ENCODE measurements at places on chromosomes 11 and 22. TPM values are rescaled to one million over a fixed set of nuclear protein-coding genes. Genes with fewer than 3 reads are reported as not detected.

GGTLC2 gene
- not detected for total RNA-seq

SLC5A4 gene
- not detected for total RNA-seq

APLNR gene
- not detected for total RNA-seq

BTG4 gene
- not detected for total RNA-seq

RAB38 gene
- total RNA-seq, result 6.3 TPM

CARD18 gene
- not detected for total RNA-seq

BEST1 gene
- 1.1 TPM for total RNA-seq

DNA sequence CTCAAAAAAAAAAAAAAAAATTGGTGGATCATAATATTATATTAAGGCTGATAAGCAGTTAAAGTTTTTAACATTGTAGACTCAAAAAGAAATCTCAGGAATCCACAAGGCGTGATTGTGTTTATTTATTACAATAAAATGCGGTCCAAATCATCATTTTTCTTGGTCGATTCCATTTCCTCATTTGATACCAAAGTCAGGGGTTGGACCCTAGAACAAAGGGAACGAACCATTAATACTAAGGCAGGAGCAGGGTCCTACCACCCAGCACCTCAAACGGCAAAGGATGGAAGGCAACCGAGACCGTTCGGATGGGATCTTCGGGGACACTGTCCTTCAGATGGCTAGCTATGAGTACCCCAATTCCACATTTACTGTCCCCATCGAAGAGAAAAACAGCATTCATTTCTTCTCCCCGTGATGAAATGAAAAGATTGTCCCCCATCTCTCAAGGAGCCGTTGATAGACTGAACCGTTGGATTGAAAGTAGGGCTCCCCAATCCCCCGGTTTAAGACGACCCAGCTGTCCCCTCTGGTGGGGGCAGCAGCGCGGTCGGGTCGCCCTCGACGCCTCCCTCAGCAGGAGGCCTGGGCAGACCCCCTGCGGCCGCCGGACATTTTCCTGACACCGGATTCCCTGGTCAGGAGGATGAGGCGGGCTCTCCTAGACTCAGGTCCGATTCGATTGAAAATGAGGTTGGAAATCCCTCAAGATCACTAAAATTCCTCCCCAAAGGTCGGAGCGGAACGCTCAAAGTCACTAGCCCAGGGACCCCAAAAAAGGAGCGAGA lies 607 bp downstream of the DMC1 start:
- peak; percentile 19 for DNase-seq

DNA sequence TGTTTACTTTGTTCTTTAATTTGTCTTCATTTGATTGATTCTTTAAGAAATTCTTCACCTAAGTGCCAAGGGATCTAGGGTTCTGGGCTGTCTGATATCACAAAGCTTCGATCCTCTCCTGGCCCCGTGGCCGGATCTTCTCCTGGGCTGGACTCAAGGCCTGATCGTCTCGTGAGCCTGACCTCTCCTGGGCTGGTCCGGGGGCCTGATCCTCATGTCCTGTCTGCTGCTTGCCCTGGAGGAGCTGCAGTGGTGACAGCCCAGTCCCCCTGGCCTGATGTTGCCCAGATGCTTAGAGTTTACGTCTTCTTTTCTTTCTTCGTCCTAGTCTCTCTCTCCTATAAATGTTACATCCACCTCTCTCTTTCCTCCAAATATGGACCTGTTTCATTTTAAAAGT lies 3.3 kb downstream of the NADSYN1 start:
- DNase-seq, result no peak

GRCh38 chr11:67466367-67466766 lies 2.7 kb downstream of the TMEM134 start:
- DNase-seq, result no peak

DNA sequence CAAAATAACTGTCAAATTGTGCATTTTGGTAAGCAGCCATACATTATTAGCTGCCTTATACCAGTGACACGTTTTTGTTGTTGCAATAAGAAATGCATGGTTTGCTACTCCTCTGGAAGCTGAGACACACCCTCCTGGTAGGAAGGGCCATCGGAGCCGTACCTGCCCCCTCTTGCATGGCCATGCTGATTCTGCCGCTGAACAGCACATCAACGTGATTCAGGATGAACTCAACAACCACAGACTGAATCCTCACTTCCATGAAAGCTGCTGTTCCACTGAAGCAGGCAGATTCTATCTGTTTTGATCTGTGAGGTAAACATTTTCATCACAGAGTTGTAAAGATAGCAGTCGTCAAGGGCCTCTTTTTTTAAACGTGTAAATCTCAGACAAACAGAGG lies 38.6 kb upstream of the TP53AIP1 start:
- no peak for DNase-seq

- DNase-seq, result no peak
Measured at GRCh38 chr11:73163638-73164174, 21.6 kb upstream of the FCHSD2 start.

GRCh38 chr11:64305691-64306562 lies 603 bp downstream of the ESRRA start:
- peak; percentile 86 for DNase-seq

- no peak for DNase-seq
Measured at GRCh38 chr11:1206391-1207271, 16.2 kb upstream of the MUC5B start.

- DNase-seq, result no peak
Measured at GRCh38 chr11:70432580-70432979, 34.3 kb downstream of the CTTN start.

DNA sequence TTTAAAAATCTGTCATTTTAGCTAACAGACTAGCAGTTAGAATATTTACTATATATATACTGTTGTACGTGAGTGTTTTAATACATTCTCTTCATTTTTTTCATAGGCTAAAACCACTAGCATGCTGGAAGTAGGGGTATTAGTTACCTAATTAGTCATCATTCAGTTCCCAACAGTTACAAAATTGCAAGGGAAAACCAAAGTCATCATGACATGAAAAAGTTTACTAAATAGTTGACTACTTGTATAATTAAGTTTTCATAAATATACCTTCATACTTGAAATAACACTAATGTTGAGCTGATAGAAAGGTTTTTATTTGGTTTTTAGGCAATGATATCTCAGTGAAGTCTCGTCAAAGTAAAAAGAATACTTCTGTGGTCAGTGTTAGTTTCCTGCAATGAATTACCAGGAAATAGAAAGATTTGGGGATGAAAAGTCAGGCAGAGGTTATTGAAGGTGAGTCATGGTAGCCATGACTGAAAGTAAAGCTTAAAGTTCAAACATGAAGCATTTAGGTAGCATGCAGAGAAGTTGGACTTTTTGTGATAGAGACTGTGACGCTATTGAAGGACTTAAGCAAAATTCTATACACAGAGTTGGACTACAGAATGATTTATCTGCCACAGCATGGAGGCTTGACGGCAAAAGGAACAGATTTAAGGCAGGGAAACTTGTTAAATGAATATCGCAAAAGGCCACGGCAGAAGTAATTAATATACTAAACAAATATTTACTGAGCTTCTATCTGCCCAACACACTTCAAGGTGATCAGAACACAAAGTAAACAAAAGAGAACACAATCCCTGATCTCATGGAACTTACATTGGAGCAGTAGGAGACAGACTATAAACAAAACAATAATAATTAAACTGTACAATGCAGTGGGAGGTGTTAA lies 828.1 kb upstream of the FAT3 start:
- DNase-seq, result peak; percentile 22

GRCh38 chr11:17479284-17480214 lies 2.9 kb upstream of the ABCC8 start:
- peak; percentile 61 for DNase-seq

DNA sequence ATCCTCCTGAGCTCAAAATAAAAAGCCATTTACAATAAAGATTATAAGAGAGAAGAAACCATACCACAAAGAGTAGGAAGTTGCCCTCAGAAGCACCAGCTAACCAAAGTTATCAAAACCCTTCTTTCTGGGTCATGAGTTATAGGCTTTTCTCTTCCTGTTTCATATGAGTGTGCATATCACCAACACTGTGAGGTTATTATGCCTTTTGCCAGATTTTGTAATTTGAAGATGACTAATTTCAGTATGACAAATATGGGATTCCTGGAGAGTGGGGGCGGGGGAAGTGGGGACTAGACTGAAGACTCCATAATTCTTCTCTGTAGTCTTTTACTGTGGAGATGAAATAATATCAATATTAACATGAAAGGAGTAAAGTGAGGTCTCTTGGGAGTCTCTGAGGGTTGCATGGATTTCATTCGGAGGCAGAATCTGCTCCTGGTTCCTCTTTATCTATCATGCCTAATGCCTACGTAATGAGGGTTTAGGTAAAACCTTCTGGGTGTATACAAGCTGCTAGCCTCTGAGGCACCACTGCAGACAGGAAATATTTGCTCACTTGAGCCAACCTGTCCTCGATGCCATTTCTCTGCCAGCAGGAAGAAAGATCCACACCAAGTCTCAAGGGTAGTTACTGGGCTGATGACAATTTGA lies 2.1 kb downstream of the LPXN start:
- DNase-seq, result peak; percentile 66

DNA sequence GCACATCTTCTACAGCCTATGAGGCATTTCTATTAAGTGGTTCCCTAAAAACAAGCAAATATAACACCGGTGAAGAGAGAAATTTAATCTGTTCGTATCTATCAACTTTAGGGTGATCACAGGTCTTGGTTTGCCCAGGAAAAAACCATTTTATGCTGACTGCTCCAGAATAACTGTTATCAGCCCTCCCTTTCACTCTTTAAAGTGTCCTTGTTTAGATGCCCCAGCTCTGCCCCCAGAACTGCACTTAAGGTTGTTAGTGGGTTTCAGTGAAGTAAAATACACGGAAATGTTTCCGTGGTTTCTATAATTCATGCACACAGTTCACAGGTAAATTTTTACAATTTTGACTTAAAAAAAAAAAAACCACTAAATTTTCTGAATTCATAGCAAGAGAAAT lies 70.0 kb downstream of the NARS2 start:
- DNase-seq, result no peak

GRCh38 chr22:45948081-45948648 lies 28.8 kb downstream of the WNT7B start:
- DNase-seq, result no peak

DNA sequence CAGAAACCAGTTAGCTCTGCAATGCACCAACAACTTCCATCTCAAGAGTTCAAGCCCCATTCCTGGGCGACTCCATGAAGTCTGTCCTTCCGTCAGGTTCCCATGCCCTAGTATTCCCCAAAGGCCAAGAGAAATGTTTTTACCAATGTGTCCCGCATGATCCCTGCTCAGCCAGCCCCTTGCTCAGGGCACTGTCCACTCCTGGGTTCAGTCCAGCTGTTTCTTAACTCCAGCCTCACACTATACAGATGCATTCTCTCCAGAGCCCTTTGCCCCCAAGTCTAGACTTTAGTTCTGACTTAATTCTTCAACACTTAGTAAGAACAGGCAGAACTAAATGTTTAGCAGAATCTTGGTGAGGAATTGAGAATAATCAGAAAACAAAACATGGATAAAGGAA lies 497.5 kb downstream of the SOX6 start:
- DNase-seq, result no peak

DNA sequence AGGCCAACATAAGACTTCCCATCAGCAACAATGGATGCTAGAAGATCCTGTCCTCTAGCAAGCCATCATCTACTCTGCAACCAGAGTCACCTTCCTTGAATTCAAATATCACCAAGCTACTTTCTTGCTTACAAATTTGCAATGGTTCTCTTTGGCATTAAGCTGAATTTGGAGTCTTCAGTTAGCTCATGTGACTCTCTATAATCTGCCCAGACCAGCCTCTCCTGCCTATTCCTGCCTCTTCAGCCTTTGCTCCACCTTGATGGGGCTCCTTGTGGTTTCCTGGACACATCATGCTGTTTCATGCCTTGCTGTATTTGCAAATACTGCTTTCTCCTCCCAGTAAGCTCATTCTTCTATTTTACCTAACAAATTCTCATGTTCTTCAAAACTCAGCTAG lies 82.3 kb downstream of the RASSF10 start:
- DNase-seq, result no peak

DNA sequence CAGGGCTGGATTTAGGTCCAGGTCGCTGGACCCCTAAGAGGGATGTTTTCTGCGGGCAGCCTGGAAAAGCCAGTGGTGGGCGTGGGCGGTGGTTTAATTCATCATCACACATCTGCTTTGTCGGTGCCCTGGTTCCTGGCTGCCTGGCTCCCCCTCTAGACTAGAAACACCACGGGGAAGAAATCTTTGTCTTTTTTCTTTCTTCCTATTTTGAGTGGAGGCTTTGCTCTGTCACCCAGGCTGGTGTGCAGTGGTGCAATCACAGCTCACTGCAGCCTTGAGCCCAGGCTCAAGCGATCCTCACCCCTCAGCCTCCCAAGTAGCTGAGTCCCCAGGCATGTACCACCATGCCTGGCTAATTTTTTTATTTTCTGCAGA lies 86.6 kb upstream of the LINC01488 start:
- no peak for DNase-seq

DNA sequence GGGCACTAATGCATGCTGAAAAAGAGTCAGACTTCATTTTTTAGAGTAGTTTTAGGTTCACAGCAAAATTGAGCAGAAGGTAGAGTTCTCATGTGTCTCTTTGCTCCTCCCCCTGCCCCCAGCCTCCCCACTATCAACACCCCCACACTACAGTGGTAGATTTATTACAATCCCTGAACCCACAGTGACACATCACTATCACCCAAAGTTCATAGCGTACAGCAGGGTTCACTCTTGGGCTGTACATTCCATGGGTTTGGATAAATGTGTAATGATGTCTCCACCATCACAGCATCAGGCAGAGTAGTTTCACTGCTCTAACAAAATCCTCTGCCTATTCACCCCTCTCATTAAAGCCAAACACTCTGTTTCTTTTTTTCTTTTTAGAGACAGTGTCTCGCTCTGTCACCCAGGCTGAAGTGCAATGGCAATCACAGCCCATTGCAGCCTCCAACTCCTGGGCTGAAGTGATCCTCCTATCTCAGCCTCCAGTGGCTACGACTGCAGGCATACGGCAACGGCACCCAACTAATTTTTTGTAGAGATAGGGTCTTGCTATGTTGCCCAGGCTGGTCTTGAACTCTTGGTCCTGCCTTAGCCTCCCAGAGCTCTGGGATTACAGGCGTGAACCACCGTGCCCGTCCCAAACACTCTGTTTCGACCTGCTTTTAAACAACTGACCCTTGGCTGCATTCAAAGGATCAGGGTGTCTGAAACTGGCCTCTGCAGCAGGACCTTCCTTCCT lies 4.1 kb downstream of the BEST1 start:
- DNase-seq, result no peak

GRCh38 chr22:24429411-24430365 lies 2.3 kb downstream of the ADORA2A start:
- DNase-seq, result no peak

- peak; percentile 73 for DNase-seq
Measured at GRCh38 chr11:65429724-65430405, 7.3 kb downstream of the NEAT1 start.

DNA sequence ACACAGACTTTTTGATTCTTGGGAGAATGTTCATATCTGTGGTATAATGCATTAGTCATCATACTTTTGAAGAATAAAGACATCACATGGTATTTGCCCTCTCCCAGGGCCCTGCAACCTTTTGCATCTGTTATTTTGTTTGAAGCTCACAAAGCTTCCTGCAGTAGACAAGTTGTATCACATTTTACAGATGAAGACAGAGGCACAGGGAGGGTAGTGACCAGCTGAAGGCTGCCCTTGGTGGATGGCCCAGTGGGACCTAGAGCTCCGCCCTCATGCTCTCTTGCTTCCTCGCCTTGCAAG lies 66.4 kb downstream of the UBASH3B start:
- DNase-seq, result no peak

All from Calu3 (cell line).